Stimulated activated CD8-positive, alpha-beta memory T cell treated with anti-CD3 and anti-CD28 coated beads, Interleukin-2, amount 100 ng/mL, for 1 hour (primary cell): ENCODE measurements at places on chromosomes 6 and 20.

DNA sequence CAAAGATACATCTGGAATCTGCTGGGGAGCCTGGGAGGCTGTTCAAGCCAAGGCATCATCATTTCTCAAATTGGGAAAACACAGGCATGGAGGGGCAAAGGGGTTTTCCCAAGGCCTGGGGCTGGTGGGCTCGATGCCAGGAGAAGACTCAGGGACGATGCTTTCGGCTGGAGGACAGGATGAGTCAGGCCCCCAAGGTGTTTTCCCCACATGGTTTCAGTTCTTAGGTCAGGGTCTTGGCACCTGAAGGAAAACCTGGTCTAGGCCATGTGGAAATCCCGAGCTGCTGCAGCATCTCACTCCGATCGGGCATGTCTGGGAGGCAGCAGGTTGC is 348.1 kb downstream of the CDC5L start:
- DNase-seq: no peak

DNA sequence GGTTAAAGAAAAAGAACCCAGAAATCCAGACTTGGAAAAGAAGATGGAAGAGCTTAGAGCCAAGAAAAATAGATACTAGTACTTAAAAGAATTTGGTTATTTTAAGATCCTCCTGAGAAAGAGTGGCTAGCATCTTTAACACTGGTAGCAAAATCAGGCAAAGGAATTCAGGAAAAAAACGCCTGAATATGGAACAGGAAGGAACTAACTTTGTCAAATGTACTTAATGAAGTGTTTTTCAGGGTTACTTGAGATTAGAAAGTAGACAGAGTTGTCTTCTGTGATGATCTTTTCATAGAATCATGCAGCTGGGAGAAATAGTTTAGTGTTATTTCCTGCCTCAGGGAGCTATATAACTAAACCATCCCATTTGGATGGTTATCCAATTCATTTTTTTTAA is 50.8 kb upstream of the SASH1 start:
- DNase-seq: no peak

DNA sequence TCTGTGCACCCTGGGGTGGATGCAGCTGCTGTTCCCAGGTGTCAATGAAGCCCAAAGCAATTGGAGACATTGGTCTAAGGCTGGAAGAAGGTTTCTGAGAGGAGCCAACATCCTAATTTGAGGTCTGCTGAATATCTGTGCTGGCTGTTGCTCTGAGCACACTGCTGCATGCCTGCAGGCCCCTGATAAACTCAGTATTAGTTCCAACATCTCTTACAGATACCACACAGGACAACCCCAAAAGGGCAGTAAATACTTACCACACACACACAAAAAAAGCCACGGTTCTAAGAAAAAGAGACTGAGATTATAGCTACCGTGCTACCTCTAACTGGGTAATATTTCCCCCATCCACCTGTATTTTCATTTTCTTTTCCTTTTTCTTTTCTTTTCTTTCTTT is 164.3 kb upstream of the SOX4 start:
- no peak for DNase-seq

DNA sequence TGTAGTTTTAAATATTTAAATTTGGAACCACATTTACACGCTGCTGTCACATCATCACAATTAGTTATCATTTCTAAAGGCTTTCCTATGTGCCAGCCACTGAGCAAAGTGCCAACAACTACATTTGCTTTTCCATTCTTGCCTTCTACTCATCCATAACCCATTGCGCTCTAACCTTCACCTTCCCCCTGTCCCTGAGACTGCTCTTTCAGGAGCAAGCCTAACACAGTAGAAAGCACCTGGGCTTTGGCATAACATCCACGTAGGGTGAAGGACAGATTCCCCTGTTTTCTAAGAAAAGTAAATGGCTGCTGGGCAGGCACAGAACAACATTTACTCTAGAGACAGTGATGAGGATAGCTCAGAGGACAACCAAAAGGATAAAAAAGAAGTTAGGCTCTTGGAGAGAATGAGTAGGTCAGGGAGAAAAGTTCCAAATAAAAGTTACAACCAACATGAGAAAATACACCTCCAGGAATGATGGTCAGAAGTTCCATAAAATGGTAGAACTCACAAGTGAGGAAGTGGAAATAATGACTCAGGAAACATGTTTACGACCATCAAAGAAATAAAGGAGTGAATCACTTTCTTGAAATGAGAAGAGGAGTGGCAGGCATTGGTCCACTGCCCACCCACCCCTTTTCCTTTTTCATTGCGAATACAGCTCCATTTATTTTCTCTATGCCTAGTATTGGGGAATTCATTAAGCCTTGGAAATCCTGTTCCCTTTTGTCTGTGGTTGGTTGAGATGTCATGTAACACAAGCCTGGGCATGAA is 77.2 kb downstream of the PFDN4 start:
- no peak for DNase-seq

- DNase-seq: no peak
These were observed 659 bp downstream of the TAF4 start for GRCh38 chr20:62064770-62065673.
